ENCODE measurements at places on chromosomes 16 and 17.

DNA sequence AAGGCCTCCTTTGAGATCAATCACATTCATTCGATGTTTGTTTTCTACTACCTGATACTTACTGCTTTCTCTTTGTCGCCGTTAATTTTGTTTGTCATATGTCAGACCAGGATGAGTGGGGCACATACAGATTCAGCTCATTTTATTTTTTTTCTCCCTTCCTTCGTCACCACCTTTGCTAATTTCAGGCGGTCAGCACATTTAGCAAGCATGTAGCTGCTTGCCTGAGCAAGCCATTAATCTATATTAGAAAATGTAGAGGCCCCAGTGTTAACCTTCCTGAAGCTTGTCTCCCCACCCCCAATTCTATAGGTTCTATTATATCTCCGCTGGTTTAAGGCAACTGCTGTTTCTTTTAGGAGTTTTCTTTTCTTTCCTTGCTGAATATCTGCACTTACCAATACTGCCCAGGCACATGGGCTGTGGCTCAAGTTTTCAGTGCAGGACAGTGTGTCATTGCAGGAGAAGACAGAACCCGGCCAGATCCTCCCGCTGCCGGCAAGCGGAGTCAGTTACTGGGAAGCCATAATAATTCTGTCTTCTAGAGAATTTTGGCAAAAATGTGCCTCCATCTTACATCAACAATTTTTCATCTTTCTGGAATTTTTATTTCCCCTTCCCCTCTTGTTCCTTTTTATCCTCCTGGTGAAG, 714.3 kb downstream of the WWOX start:
- no peak for DNase-seq

- DNase-seq = no peak
These were observed 818.2 kb downstream of the KCNJ18 start for GRCh38 chr17:22510504-22510903.

DNA sequence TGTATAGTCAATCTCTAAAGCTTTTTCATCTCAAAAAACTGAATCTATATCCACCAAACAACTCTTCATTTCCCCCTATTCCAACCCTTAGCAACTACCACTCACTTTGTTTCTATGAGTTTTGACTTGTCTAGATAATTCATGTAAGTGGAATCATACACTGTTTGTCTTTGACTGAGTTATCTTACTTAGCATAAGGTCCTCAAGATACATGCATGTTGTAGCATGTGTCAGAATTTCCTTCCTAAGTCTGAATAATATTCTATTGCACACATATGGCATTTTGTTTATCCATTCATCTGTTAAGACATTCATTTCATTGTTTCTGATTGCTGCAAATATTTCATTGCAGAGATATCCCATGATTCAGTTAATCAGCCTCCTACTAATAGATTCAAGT, 72.2 kb downstream of the SSH2 start:
- DNase-seq = no peak

DNA sequence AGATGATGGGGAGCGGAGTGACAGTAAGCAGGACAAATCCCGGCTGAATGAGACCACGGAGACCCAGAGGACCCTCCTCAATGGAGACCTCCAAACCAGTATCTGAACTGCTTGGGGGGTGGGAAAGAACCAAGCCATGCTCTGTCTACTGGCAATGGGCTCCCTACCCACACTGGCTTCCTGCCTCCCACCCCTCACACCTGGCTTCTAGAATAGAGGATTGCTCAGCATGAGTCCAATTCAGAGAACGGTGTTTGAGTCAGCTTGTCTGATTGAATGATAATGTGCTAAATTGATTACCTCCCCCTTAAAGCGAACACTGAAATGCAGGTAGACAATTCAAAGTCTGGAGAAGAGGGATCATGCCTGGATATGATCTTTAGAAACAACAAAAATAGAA, 5.5 kb downstream of the SSTR2 start:
- no peak for DNase-seq

All from activated T-cell treated with anti-CD3 and anti-CD28 coated beads for 1 hour (primary cell).